ENCODE measurements at places on chromosomes 11 and 22.

DNA sequence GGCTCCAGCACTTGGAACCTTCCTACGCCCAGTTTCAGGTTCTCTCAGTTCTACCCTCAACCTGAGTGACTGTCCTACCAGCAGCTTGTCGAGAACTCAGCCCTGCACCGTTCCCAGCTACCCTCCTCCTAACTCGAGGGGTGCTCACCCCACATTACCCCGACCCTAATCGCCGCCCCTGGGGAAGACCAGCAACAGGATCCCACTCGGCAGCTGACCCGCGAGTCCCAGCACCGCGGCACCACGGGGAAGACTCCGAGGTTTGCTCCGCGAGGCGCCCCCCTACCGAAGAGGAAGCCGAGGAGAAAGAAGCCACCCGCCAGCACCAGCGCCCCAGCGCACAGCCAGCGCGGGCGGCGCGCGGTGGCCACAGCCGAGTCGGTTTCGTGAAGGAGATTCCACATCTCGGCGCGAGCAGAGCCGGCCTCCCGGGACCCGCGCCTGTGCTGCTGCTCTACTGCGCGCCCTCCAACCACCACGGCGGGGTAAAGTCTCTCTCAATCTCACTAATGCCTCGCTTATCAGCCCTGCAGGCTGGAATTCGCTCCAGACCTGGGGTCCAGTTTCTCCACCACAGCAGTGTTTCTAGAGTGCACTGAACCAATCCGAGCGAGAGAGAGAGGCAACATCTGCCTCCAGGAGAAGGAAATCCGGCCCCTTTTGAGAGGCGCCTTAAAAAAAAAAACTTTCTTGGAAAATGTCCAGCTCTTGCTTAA lies at the start of gene FOLH1:
TSS of gene FOLH1 (minus strand) at position 597 of the 716 bp plus-strand sequence. CDS start at position 404, 193 bp downstream.
- DNase-seq = no peak

GRCh38 chr11:15920856-15921629 lies 435.3 kb downstream of the SOX6 start:
- DNase-seq = no peak

DNA sequence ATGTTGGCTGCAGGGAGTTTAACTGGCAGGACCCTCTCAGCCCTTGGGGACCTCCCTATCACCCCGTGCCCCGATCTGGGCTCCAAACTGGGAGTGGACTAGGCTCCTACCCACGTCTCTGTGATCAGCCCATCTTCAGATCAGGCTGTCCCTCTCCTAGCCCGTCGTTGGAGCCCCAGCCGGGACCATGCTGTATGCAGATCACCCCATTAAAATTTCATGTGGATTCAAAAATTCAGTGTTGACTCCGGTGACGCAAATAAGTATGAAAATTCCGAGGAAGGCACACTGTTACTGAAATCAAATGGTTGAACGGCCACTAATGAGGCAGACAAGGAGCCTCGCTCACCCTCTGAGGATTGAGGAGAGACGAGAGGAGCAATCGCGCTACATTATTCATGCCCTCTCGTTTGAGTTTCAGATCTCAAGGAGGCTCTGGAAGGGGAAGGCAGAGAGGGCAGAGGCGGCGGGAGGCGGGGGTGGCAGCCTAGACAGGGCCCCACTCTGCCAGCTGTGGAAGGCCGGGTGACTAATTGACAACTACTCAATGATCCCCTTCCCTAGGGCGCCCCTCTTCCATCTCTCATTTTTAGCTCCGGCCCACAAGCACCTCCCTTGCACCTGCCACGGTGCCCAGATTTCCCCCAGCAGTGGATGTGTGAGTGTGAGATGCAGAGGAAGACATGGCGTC lies 255.4 kb downstream of the MIAT start:
- DNase-seq = no peak

DNA sequence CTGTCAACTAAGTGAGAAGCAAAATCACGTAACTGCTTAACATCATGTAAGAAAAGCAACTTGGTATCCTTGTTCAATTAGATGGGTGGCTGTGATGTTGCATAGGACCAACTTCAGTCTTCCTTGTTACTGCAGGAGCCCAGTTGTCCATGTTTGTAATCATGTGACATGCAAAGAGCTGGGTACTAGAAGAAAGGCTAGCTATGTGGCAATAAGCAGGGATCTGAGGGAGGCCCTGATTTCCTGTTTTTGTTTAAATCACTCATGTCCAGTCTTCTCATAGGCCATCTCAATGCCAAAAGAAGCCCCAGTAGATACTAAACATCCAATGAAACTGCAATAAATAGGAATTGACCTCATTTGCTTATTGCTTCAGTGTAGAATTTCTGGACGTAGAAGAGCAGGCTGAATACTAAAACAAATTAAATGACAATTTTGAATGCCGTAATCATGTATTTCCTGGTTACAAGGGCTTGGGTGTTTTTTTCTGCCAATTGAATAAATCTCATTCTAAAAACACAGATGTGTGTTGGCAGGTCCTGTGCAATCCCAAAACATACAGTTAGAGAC lies 140.8 kb upstream of the ARHGAP20 start:
- DNase-seq = no peak

DNA sequence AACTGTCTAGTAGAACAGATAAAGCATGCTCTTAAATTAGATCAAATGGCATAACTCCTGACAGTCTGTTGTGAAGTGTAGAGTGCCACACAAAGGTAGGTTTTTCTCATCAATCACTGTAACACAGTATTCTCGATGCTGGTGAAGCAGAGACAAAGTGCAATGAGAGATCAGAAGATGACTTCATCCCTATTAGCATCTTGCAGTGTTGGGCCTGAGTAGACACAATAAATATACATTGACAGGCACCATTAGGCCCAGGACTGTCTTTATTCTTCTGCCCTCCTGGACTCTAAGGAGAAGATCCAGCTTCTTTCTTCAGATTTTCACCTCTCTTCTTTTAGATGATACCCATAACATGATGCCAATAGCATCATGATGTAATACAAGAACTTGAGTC lies 478.0 kb upstream of the TENM4 start:
- no peak for DNase-seq

DNA sequence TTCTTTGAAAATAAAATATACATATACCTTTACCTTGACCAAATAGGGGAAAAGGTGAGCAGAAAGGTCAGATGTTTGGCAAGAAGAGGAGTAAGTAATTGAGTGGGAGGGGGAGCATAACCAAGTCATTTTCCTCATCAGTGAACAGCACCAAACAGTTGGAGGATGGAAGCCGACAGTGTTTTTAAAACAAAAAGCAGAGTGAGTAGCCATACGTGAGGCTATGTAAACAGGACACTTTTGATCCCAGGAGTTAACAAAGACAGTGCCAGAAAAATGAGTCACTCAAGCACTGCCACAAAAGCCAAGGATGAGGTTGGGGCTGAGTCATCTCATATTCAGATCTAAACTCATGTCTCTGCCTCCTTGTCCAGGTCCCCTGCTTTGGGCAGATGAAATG lies 734.7 kb downstream of the KCNA4 start:
- no peak for DNase-seq

DNA sequence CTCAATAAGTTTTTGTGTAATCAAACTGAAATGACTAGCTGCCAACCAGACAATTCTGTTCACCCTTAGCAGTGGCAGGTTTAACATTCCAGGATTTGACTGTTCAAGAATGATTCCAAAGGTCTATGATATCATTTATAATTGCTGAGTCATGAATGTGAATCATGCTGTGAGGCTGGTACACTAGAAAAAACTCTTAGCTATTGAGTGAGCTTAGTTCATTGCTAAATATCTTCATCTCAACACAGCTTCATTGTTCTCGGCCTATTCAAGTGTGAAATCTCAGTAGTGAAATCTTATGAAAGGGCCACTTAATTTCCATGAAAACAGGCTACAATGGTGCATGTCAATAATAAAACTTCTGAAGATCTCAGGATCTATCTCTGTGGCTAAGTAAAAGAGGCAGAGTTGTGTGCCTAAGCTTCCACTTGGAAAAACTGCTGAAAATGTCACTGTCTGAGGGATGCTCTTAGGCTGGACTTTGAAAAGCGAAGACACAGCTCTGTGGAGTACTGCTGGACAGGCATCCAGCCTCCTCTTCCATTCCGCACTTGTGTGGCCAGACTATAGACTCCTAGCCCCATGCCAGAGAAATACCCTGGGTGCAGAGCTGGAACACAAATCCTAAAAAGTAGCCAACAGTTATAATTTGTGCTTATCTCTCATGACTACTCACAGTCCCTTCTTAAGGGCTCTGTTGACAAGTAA lies 12.8 kb downstream of the AQP11 start:
- no peak for DNase-seq

DNA sequence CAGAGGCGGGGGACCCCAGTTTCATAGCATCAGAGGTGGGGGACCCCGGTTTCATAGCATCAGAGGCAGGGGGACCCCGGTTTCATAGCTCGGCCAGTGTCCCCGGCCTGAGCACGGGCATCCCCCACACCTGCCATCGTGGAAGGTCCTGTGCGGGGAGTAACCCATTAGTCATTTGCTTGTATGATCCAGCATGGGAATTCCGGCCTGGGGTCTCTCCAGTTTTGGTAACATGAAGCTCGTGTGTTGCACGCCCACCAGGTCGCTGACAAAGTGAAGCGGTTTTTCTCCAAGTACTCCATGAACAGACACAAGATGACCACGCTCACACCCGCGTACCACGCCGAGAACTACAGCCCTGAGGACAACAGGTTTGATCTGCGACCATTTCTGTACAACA lies 29.0 kb upstream of the KRTAP5-7 start:
- DNase-seq = no peak

DNA sequence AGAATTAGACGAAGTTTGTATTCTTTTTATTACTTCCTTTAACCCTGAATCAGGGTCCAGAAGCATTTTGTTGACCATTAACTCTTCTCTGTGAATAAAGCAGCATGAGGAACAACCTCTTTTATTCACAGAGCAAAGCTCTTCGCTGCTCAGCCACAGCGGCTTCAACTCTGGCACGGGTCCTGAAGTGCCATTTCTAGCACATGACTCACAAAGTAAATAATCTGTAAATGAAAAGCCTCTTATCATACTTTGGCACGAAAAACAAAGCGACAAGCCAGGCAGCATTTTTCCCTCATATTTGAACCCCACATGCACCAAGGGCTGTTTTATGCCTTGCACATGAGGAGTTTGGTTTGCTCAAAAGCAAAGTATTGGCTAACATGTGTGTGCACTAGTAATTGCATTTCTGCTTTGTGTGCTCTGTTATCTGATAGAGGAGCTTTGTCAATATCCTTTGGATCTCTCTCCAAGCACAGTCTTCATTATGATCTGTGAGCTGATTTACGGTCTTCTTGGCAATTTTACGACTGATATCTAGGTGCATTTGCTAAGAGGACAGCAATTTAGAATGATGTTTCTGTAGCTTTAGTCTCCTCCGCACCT lies 33.0 kb upstream of the APOBEC3A start:
- DNase-seq = peak; percentile 34

- DNase-seq = no peak
Measured at GRCh38 chr11:123481640-123482039, 51.6 kb downstream of the GRAMD1B start.

DNA sequence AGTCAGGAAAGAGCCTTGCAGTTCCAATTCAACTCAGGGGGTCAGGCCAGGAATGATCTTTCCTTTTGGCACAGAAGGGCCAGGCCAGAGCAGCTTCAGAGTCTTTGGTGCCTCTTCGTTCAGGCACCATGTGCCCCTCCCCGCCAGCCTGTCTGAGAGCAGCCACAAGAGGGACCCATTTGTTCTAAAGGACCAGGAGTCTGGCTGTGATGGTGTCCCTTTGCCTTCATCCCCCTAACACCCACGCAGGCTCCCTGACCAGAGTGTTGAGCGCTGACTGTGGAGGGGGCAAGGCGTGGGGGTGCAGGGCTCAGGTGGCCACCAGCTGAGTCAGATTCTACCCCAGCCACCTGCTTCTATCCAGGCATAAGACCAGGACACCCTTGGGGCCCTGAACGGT lies 156.4 kb downstream of the TTC17 start:
- no peak for DNase-seq

- no peak for DNase-seq
Measured at GRCh38 chr11:14132312-14132711, 169.8 kb downstream of the SPON1 start.

- DNase-seq = peak; percentile 75
Measured at GRCh38 chr22:50016988-50017700, 4.6 kb upstream of the IL17REL start.

GRCh38 chr11:71247551-71248250 lies 4.7 kb downstream of the SHANK2 start:
- DNase-seq = no peak

GRCh38 chr22:30261134-30261533 lies 5.5 kb downstream of the OSM start:
- no peak for DNase-seq

DNA sequence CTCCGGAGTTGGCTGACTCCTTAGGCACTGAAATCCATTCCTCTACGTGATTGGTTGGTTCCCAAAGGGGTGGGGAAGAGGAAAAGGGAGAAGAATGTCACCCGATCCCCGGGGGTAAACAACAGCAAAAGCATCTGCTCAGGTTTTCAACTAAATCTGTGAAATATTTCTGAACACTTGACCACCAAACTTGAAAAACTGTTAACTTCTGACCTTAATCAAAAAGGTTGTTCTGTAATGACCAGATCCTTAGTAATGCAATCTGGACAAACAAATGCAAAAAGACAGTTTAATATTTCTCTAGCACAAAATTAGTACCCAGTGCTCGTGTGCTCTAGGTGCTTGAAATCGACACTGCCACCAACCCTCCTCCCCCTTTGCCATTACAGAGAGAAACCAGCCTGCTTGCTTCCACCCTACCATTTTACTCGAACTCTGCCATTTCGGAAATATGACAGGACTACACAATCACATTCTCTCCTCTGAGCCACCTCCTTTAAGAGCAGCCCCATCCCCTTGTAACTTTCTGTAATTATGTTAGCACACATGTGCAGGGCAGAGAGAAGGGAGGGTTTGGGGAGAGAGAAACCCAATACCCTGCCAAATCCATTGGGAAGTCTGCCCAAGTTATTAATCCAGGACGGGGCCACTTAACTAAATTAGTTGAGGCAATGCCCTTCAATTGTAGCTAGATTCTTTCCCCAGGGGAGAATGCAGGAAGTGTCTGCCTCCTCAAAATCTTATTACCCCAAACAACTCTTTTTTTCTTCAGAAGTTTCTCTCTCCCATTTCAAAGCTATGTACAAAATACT lies 113.8 kb downstream of the RBFOX2 start:
- DNase-seq = no peak

- DNase-seq = no peak
Measured at GRCh38 chr11:15897211-15897960, 459.0 kb downstream of the SOX6 start.

DNA sequence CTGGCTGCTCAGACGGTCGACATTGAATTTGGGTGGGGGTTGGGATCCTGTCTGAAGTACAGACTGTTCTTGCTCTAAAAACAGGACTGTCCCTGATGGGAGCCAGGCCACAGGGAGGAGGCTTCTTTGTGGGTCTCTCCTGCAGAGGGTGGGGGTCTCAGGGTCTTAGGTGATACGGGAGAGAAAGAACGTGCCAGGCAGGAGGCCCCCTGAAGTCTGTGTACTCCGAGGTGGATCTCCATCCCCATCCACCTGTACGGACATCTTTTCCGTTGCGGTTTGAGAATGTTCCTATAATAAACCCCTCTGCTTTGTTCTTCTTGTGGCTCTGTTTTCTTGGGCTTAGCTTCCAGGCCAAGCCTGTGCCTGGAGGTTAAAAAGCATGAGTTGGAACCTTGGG lies 15.9 kb downstream of the PSMD13 start:
- no peak for DNase-seq

- no peak for DNase-seq
Measured at GRCh38 chr11:128496249-128496648, 91.1 kb downstream of the ETS1 start.

GRCh38 chr11:45930951-45931570 lies 8.6 kb downstream of the LARGE2 start:
- no peak for DNase-seq
